GM04503 (cell line): ENCODE measurements at places on chromosomes 16 and 17.

- DNase-seq = no peak
Observed at GRCh38 chr16:369275-369865, 968 bp downstream of the MRPL28 start.

GRCh38 chr17:59914274-59914854 is 21.4 kb downstream of the RPS6KB1 start:
- no peak for DNase-seq

DNA sequence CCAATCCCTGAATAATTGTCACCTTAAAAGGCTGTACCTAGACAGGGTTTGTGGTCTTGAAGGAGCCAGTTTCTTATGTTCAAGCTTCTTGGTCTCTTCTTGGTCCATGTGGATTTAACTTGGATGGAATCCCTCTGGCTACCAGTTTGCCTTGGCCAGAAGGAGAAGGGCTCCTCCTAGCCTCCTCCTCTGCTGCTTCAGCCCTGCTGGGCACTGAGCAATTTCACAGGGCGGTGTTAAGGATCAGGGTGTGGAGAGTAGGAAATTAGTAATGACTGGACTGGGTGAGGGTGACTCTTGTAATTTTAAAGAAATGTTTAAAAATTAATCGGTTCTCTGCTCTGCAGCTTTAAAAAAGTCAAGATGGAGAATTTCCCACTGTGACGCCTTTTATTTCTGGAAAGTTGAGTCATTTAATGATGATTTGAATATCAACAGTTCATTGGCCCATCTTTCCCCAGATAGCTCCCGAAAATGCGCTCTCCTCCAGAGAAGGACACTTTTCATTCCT is 96.4 kb downstream of the MSI2 start:
- DNase-seq = no peak

GRCh38 chr16:4192206-4192605 is 49.7 kb downstream of the SRL start:
- no peak for DNase-seq

- no peak for DNase-seq
Observed at GRCh38 chr16:802461-802860, 1.9 kb upstream of the GNG13 start.

GRCh38 chr17:21035406-21035805 is 7.4 kb downstream of the USP22 start:
- DNase-seq = no peak

- no peak for DNase-seq
Observed at GRCh38 chr17:2521257-2521656, 9.6 kb upstream of the METTL16 start.

DNA sequence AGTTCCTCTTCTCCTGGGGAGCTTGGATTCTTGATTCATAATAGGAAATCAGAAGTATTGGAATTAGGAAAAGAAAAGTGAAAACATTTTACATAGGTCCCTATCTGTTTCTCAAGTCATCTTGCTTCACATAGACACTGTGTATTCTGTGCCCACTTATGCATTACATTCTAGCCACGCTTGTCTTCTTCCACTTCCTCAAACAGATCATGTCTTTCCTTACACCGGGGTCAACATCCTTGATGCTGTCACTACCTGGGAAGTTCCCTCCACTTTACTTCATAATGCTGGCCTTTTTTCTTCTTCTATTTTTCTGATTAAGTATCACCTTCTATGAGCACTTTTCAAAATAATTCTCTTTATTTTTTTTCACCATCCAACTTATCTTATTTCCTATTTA is 606.4 kb upstream of the CDH8 start:
- DNase-seq = no peak

DNA sequence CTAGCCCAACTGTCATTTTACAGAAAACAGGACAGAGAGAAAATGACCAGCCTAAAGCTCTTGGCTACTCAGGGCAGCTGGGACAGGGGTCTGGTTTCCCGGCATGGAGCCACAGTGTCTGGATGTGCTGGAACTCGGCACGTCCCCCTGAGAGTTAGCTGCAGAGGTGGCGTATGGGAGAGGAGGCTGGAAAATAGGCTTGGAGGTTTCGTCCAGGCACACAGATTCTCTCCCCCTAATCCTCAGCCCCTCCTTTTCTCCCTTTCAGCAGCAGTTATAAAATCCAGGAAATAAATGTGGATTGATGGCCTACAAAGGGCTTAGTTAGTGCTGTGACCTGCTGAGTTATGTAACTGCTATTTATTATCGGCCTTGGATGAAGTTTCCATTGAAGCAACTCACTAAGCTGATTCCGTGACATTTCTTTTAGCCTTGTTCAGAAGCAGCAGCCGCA is 89.5 kb upstream of the TOB1 start:
- DNase-seq = no peak

- no peak for DNase-seq
Observed at GRCh38 chr16:55658898-55659420, 3.2 kb downstream of the SLC6A2 start.

DNA sequence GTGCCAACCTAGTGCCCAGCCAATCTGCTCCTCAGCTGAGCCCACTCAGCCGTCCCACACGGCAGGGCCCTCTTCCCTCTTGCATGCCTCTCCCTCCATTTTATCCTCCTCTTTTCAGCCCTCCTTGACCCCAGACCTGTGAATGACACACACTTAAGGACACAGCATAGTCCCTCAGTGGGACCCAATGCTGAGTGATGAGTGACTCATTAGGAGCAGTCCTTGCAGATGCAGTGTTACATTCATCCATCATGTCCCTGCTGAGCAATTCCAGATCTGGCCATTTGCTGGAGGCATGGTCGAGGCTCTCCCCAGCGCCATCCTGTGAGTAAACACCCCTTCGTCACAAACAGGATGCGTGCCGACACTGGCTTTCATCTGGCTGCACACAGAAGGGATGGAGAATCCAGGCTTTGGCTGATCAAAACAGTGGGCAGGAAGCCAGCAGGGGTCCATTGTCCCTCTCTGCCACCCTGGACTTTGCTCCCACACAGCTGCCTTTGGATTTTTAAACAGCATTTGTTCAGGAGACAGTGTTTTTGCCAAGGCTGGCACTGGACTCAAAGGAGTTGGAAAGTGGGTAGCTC is 122.6 kb downstream of the AXIN2 start:
- DNase-seq = no peak

GRCh38 chr17:50261051-50261915 is 13.0 kb upstream of the TMEM92 start:
- no peak for DNase-seq

- DNase-seq = no peak
Observed at GRCh38 chr17:73022694-73023093, 69.8 kb downstream of the SLC39A11 start.

DNA sequence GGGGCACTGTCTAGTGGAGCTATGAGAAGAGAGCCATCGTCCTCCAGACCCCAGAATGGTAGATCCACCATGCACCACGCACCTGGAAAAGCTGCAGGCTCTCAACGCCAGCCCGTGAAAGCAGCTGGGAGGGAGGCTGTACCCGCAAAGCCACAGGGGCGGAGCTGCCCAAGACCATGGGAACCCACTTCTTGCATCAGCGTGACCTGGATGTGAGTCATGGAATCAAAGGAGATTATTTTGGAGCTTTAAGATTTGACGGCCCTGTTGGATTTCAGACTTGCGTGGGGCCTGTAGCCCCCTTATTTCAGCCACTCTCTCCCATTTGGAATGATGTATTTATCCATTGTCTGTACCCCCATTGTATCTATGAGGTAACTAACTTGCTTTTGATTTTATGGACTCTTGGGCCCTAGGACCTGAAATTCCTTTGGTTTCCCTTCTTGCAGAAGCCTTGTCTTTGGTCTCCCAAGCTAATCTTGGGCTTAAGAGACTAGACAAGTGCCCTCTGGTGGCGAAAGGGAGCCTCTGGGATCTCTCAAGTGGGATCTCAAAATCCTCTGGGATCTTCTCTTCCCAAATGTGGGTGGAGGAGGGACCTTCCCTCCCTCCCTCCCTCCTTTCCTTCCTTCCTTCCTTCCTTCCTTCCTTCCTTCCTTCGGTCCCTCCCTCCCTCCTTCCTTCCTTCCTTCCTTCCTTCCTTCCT is 58.2 kb upstream of the HAPSTR1 start:
- no peak for DNase-seq

DNA sequence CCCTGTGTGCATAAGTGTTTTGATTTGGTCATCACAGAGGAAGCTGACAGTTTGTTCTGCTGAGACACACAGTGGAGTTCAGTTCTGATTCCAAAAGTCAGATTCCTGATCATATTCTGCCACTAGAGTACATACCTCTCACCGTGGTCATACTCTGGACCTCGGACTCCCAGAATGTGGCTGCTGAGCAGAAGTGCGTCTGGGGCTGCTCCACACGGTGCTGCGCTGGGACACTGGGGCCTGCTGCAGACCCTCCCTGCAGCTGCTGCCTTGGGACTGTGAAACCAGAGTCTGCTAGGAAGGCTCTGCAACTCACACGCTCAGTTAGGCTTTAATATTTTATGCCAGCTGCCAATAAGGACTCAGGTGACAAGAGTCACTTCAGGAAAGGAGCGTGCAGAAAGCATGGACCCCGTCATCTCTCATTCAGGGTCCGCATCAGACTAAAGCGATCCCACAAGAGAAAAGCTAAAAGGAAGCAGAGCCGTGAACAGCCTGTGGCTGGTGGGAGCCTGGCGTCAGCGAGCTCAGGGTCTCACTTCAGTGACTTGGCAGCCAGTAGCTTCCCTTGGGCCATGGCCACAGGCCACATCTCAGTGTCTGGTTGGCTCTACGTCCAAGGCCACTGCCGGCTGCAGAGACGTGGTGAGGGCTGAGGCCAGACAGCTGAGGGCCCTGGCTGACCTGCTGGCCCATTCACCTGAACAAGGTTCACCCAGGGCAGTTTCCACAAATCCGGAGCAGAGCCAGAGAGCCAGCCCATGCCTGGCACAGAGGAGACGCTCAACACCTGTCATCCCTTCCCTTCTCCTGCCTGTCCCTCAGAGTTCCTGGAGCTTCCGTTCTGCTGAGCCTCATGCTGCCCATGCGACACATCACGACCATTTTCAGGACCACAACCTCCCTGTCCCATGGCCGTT is 24.7 kb upstream of the KIFC3 start:
- DNase-seq = no peak

DNA sequence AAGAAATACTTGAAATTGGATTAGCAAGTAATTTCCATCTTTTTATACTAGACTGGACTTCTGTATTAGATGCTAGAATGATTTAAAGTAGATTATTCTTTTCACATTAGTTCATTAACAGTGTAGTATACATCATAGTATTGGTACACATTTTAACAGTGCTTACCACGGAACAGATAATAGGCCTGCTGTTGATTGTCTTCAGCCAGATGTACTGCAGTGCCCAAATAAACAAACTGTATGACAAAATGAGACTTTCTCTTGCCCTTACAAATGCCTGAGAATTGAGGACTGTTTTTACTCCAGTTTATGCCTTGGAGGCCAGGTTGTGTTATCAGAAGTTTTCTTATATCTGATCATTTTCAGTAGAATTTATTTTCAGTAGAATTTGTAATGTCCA is 631 bp downstream of the EVI2A start:
- no peak for DNase-seq

GRCh38 chr16:81198635-81199034 is 39.9 kb upstream of the BCO1 start:
- no peak for DNase-seq

DNA sequence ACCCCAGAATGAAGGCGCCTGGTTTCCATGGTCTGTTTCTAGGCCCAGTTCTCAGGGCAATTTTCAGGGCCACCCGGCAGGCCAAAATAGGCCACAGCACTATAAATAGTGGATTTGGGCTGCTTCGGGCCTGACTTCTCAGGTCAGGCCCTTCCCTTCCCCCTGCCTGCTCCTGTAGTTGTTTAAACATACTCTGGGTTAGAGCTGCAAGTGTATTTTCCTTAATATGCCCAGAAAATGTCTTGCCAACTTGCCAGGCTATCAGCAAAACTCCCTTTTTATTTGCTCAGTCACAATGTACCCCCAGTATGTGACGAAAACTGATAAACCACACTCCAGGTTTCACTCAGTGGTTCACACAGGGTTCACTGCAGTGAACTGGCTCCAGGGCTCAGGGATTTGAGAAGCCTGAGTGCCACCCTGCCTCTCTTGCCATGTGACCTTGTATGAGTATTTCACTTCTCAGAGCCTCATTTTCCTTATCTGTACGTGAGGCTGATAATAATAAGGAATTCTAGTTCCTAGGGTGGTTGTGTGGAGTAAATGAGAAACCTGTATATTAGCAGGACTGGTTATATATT is 76.5 kb downstream of the GPRC5B start:
- no peak for DNase-seq

DNA sequence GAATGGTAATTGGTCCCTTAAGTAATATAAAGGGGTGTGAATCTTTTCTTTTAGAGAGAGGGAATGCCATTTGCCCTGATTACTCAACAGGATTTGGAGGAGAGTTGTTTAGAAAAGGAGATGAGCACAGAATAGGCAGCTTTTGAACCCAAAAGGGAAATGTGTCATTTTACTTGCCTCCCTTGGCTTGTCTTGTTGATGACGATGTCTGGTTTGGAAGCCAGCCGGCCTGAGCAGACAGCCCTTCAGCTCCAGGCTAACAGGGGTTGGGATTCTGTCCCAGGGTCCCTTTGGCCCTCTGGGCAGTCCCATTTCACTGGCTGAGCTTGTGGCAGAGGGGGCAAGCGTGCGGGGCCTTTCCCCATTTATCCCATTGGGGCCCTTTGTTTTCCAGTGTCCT is 22.3 kb upstream of the PRKAR1A start:
- DNase-seq = no peak

DNA sequence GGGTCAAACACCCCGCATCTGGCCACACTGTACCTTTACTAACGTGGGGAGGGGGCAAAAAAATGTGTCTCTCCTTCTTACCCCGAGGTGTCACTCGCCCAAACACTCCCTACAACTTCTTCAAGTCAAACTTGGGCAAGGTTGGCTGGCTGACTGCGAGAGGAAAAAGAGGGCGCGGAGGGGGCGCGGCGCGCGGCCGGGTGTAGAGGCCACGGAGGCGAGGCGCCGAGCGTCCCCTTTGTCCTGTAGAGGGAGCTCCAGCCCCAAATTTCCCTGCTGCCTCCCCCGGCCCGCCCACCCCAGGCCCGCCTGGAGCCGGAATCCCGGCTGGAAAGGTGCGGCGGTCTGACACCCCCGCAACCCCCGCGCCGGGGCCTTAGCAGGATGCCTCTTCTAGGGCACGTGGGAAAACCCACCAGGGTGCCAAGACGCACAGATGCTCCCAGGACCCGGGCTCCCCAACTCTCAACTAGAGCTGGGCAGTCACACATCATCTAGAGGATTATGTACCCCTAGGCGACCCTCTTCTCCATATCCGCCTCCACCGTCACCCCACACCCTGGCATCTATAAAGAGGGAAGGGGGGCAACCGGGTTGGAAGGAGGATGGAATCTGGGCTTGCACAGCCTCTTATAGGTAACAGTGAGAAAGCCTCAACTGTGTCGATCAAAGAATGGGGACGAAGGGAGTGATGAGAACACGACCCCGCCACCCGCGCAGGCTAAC is 4.2 kb downstream of the IRX3 start:
- DNase-seq = no peak
